Prostate gland (tissue), 2 donors: ENCODE measurements at places on chromosomes 7 and 10.
A peak's percentile ranks its signal among the peaks of the same experiment; 100 is the strongest.

DNA sequence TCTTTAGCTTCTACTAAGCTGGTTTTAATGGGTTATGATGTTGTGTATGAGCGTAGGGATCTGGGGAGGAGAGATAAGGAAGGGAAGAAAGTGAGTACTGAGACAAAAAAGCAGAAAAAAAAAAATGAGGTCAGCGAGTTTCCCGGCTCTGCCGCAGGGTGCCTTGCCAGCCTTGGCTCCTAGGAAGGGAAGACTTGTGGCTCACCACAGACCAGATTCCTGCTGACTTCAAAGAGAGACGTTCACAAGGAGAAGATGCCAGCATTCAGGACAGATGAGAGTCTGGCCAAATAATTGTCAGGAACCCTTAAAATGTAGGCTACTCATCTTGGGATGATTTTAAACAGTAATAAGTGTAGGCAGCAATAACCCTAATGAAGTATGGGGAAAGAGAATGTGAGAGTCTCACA is 11.4 kb upstream of the FAS start:
- peak; percentile 28 for DNase-seq

DNA sequence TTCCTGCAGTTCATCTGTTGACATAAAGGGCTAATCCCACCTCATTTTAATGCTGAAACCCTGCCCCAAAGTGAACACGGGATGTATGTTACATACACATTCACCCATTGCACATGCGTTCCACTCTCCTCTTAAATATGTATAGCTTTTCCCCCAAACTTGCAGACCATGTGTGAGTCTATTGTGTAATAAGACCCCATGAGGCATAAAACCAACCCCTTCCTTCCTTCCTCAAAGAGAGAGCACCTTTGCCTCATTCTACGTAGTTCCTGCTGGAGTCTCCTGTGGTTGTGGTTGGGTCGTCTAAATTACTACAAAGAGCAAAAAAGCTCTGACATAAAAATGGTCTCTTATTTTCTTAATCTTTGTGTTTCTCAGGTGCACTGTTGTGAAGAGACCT is 345.7 kb upstream of the KLF6 start:
- no peak for DNase-seq

DNA sequence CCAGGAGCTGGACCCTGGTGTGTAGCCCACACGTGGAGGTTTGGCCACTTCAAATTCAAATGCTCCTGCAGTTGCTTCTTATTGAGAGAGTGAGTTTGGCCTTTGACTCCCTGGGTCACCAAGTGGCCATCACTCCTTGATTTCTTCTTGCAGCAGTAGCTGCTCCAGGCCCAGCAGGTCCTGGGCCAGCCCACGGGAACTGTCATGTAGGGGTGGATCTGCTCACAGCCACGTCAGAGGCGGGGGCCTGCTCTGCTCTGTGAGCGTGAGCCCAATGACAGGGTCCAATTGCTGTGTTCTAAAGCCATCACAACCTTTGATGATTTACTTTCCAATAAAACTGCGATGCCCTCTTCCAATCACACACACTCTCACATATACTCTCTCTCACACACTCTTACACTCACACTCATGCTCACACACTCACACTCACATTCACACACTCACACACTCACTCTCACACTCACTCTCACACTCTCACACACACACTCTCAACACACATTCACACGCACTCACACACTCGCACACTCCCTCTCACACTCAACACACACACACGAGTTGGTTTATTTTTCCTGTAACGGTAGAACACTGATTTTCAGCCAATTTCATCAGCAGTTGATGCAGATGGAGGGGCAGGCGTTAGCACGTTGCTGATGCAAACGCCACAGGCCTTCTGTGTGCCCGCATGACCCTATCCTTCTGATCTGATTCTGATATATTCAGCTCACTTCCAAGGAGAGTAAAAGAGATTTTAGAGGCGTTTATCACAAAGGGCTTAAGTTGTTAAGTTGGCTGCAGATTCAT is 210.7 kb upstream of the PPP2R2D start:
- no peak for DNase-seq

DNA sequence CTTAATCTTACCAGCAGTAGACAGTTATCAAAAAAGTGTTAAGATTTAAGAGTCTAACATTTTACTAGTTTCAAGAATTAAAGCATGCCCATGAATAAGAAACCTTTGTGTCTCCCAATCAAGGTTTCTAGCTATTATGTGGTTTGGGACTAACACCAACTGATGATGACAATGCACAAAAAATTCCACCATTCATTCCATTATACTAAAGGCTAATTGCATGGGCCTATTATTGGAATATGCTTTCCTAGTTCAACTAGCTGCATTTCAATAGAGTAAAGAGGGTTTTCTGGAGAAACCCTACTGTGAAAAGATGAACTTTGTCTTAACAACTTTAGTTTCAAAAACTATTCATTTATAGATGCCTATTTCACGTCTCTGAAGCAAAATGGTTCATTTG is 44.6 kb downstream of the UBE2H start:
- no peak for DNase-seq

DNA sequence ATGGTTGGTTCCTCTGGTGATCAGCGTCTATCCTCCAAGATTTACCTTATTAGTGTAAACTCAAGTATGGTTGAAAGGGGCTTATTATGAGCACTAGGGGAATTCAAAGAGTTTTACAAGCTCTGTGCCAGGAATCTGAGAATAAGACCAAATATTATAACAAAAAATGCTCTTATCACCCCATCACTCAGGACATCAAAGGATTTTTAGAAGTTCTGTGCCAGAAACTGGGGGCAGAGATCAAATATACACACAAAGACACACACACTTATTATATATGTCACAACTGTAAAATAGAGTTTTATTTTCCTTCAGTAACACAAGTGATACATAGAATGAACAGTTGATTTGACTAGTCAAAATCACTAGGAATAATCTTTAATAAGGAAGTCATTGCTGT is 89.3 kb downstream of the MLLT10 start:
- DNase-seq, result no peak

DNA sequence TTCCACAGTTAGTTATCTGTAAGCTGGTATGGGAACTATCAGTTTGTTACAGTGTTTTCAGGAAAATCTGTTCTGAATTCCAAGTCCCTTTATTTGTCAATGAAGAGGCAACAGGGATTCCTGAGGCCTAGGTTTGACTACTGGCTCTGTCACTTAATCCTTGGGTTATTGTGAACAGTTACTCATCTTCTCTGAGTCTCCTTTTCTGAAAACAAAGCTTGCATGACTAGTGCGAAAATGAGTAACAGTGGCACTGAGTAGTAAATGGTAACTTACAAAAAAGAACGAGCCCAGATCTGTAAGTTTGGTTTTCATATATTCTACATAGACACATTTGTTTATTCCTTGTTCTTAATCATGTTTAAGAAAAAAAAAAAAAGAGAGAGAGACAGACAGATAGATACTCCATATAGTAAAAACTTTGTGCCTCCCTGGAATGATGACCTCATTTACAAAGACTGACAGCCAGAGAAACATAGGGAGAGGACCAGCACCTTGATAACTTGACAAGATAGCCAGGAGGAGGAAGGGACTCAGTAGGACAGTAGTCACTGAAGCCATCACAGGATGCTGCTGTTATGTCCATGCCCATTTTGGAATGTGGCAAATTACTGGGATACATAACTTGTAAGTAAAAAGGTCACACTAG is 1.9 kb downstream of the MRPS33 start:
- no peak for DNase-seq

- no peak for DNase-seq
Measured at GRCh38 chr7:27295236-27295635, 52.6 kb downstream of the EVX1 start.

- DNase-seq, result no peak
Measured at GRCh38 chr7:47304727-47305719, 276.9 kb downstream of the TNS3 start.

GRCh38 chr7:107966711-107967110 is 36.2 kb downstream of the LAMB1 start:
- no peak for DNase-seq

- DNase-seq, result no peak
Measured at GRCh38 chr7:34622771-34623250, 35.2 kb upstream of the NPSR1 start.

DNA sequence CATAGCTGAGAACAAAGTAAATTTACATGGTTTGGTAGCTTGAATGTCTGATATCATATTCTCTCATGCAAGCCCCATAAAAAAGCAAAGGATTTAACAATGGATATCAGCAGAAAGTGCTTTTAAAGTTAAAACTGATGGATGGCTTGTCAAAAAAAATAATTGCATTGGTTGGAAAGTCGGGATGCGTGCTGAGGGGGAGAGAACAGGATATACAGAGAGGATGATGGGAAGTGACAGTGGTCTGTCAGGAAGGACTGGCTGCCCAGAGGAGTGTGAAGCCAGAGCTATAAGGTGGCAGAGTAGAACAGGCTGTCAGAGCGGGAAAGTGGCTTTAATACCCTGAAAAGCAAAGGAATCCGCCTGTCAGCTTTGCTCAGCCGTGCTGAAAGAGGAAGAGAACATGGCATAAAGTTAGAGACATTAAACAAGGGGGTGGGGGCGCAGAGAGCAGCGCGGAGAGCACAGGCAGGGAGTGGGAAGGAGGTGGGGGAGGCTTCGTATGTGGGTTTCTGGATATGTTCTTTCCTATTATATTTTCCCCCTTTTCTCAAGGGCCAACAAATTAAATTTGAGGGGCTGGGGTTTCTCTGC is 493.0 kb downstream of the LRMDA start:
- no peak for DNase-seq
